ENCODE measurements at places on chromosomes 5 and 9.

DNA sequence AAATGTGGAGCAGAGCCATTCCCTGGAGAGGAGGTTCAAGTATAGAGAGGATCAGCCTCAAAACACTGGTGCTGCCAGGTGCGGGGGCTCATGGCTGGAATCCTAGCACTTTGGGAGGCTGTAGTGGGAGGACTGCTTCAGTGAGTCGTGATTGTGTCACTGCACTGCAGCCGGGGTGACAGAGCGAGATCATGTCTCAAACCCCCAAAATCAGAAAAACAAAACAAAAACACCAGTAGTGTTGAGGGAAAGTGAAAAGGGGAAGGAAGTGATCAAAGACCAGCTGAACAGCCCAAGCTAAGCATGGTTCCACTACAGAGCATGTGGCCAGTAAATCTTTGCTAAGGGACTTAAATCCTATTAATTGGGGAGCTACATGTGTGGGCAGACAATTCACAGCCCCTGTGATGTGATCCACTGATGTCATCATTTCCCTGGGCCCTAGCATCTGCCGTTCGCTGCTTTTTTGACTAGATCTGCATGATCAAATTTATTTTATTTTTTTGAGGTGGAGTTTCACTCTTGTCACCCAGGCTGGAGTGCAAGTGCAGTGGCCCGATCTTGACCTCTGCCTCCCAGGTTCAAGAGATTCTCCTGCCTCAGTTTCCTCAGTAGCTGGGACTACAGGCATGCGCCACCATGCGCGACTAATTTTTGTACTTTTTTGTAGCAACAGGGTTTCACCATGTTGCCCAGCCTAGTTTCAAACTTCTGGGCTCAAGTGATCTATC lies 2.7 kb upstream of the PCBD2 start:
- DNase-seq: no peak

- no peak for DNase-seq
Measured at GRCh38 chr5:62547945-62548630, 30.5 kb upstream of the LRRC70 start.

- no peak for DNase-seq
Measured at GRCh38 chr5:124870070-124870469, 123.6 kb upstream of the ZNF608 start.

GRCh38 chr9:69199769-69200470 lies 25.8 kb downstream of the TJP2 start:
- DNase-seq: no peak

- no peak for DNase-seq
Measured at GRCh38 chr5:62340392-62340791, 34.4 kb downstream of the KIF2A start.

DNA sequence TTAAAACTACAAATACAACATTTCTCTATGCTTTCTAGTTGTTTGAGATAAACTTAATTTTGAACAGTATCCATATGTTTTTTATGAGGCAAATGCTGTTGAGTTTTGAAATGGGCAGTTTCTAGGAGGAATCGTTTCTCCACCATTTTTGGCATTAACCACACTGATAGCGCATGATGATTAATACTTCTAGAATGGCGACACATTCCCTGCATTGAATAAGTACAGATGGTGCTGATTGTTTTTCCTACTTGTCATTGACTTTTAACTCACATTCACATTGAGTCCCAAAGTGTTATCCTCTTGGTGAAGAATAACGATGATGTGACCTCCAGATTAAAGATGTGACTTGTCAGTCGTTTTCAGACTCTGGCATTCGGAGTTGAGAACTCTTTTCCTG lies 6.5 kb upstream of the CCDC192 start:
- DNase-seq: no peak

- no peak for DNase-seq
Measured at GRCh38 chr9:107390279-107390678, 99.3 kb downstream of the KLF4 start.

GRCh38 chr5:91126448-91126847 lies 256.7 kb downstream of the ARRDC3 start:
- DNase-seq: no peak

- no peak for DNase-seq
Measured at GRCh38 chr5:15106530-15107283, 235.1 kb upstream of the ANKH start.

DNA sequence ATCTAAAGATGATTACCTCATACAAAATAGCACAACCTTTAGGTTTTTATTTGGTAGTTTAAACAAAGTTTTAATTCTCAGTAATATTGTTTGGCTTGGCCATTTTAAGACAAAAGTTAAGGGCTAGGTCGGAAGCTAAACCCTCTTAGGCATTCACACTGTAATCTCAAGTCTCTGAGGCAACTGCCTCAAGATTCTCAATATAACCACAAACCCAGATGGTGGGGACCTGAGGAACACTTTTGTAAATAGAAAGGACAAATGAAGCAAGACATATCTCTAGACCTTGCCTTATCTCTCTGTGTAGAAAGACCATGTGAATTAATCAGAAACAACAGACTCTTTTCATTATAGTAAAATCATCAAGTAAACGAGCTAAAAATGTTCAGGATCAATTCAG lies 500.2 kb upstream of the CDH6 start:
- no peak for DNase-seq

- DNase-seq: no peak
Measured at GRCh38 chr5:78260771-78261170, 33.7 kb downstream of the AP3B1 start.

DNA sequence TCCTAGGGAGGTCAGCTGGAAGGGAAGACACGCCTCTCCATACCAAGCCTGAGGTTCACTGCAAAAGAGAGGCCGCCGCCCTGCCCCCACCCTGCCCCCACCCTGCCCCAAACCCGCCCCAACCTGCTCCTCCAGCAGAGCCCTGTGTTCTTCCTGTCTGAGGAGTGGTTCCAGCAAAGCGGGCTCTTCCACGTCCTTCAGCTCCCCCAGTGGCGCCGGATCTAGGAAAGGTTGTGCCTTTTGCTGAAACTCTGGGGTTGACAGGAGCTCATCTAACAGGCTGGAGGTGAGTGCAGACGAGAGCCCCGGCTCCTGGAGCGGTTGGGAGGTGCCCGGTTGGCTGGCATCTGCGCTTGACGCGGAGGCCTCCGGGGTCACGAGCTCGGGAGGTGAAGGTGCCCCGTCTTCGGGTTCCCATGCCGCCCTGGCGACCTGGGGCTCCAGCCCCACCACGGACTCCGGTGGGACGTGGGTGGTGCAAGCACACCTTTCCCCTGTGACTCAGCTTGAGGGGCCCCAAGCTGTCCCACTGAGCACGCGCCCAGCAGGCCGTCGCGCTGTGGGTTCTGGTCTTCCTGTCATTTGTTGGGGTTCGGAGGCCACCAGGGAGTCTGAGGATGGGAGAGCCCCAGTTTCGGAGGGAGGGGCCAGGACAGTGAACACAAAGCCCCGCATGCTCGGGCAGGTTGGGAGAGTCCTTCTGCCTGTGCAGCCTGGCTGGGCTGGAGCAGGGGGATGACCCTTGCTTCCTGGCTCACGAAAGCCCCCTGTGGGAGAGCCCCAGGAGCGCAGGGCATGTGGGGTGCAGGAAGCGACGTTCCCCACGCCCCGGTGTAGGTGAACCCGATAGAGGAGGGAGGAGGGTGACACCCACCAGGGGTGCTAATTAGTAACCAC lies 1467.1 kb downstream of the FOXD4L5 start:
- peak; percentile 73 for DNase-seq

DNA sequence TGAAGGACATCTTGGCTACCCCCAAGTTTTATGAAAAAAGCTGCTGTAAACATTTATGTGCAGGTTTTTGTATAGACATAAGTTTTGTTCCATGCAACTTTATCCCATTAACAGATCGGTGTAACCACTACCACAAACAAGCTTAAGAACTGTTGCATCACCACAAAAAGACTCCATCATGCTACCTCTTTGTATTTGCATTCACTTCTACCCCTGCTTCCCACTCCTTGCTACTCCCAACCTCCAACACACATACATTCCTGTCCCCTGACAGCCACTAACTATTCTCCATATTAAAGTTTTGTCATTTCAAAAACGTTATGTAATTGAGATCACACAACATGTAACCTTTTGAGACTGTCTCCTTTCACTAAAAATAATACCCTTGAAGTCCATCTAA lies 57.8 kb upstream of the LHFPL2 start:
- no peak for DNase-seq

- no peak for DNase-seq
Measured at GRCh38 chr5:78511121-78511906, 137.3 kb downstream of the LHFPL2 start.

- DNase-seq: no peak
Measured at GRCh38 chr9:95496687-95497086, 20.1 kb downstream of the PTCH1 start.

DNA sequence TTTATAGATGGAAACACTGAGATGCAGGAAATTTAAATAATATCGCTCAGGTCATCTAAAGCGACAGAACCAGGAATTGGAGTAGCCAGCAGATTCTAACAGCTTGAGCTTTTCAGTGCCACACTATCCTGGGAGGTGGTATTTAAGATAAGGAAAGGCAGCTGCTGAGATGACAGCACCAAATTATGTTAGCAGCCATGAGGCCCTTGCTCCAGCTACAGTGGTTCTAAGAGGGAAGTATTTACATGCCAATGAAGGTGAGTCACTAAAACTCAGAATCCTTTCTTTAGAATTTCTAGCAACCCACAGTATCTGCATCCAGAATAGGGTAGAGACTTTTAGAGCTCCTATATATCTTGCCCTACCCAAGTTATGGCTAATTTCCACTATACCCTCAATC lies 127.0 kb upstream of the VLDLR start:
- no peak for DNase-seq

DNA sequence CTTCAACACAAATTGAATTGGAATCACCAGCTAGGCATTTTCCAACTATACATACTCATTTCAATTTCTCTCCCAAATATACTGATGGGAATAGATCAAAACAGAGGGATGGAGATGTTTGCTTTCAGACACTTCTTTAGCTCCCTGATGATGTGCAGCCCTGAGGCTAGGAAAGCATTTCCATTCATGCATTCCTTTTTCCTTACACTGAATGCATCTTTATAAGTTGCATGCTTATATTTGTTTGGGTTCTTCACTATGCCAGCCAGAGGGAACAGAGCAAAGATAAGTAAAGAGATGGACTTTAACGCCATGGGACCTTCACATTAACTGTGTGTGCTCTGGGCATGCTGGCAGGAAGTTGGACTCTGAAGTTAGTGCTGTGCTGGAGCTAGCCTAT lies 696.5 kb upstream of the CDH9 start:
- DNase-seq: no peak

- DNase-seq: no peak
Measured at GRCh38 chr9:26723486-26723885, 169.1 kb downstream of the CAAP1 start.

GRCh38 chr5:178640331-178641045 lies 13.6 kb upstream of the CLK4 start:
- no peak for DNase-seq

DNA sequence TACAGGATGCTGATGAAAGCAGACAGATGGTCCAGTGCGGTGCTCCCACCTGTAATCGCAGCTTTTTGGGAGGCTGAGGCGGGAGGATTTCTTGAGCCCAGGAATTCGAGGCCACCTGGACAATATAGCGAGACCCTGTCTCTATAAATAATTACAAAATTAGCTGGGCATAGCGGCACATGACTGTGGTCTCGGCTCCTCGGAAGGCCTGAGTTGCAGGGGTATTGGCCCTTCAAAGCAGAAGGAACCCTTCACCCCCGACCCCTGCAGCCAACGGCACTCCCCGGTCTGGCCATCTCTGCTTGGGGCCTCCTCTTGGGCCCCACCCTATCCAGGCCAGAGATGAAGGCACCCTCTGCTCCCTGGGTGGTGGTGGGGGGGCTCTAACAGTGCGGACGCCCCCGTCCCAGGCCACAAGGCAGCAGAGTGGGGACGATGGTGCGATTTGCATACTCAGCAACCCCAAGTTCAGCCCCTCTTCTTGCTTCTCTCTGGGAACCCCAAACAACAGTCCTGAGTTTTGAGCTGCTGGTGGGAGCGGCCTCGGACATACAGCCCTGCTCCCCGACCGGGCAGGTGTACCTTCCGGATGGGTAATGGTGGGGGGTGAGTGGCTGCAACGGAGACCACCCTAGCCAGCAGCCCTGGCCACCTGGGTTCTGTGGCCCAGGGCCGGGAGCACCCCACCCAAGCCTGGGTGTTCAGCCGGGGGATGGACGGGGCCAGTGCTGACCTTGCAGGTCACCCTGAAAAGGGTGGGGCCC lies 50.7 kb downstream of the NACC2 start:
- no peak for DNase-seq

GRCh38 chr5:175854231-175855040 lies 16.9 kb upstream of the CPLX2 start:
- no peak for DNase-seq

GRCh38 chr9:77945798-77946197 lies 85.8 kb downstream of the GNAQ start:
- DNase-seq: no peak

DNA sequence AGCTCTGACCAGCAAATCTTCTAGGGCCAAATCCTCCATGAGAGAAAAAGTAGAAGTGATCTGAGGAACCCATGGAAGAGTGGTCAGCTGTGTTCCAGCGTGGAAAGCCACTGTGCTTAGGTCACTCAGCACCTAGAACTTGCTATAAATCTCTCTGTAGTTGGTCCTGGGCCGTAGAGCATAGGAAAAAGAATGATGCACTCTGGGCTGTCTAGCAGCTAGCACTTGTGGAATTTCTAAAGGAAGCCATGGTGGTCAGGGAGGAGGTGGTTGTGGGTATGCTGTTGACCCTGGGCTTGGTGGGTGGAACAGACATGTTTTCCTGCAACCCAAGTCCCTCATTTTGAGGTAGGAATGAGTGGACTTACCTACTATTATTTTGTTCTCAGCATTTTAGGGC lies 48.1 kb downstream of the GGTA1 start:
- DNase-seq: no peak

- DNase-seq: no peak
Measured at GRCh38 chr9:102609461-102609860, 385.7 kb upstream of the CYLC2 start.

DNA sequence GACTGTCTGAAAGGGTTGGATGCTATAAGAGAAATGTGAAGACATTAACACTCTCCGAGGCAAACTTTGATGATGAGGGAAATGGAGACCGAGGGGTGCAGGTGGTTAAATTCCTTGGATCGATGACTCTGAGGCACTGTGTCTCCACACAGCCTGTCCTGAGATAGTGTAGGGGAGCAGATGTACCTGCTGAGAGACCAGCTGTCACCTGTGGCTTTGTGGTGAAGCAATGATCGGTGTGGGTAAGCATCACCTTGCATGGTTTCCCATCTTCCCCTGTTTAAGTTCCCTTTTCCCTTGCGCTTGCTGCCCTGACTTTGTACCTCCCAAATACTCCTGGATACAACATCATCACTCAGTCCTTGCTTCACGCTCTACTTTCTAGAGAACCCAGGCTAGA lies 9.8 kb upstream of the MIER3 start:
- DNase-seq: no peak

DNA sequence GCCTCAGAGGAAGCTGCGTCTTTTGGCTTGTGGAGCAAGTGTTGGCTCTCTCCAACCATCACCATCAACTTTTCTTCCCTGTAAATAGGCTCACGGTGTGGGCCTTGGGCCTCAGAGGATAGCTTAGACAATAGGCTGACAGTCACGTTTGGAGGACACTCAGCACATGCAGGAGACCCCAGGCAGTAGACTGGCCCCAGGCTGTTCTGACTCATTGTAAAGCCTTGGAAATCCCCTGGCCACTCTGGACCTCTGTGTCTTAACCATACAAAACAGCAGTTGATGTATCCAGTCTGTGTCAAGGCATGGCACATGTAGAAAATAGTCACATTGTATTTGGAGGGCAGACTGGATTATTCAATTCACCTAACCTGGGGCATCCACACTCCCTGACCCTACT lies 18.6 kb downstream of the CD74 start:
- no peak for DNase-seq

- no peak for DNase-seq
Measured at GRCh38 chr9:21414220-21414940, 5.5 kb downstream of the IFNA8 start.

Data from central memory CD8-positive, alpha-beta T cell (primary cell).